AG08396 (cell line): ENCODE measurements at places on chromosomes 16 and 17.

GRCh38 chr16:88460496-88461330, 7.6 kb downstream of the ZFPM1 start:
- no peak for DNase-seq

DNA sequence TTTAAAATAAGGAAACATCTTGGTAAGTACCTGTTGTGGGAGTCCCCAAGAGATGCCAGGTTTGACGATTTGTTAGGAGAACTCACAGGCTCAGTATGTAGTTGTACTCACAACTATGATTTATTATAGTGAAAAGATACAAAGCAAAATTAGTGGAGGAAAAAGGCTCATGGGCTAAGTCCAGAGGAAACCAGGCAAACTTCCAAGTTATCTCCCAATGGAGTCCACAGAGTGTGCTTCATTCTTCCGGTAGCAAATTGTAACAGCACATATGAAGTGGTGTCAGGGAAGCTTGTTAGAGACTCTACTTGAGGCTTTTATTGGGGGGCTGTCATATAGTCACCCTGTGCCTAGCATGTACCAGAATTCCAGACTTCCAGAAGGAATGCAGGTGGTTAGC, 2.3 kb downstream of the DDX19A start:
- no peak for DNase-seq

DNA sequence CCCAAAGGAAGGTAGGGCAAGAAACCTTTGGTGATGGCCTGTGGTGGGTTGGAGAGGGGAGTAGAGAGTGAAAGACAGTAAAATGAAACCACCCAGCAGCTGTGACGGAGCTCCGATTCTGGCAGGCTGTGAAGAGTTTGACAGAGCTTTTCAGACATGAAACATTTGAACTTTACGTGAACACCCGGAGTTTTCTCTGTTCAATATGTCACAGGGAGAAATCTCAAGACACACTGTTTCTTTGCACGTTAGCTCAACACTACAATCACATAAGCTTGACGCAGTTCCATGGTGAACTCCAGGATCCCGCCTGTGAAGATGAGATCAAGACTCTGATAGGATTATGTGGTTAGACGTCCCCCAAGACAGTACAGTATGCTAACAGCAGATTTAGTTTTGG, 79.6 kb upstream of the CDH11 start:
- DNase-seq, result no peak

DNA sequence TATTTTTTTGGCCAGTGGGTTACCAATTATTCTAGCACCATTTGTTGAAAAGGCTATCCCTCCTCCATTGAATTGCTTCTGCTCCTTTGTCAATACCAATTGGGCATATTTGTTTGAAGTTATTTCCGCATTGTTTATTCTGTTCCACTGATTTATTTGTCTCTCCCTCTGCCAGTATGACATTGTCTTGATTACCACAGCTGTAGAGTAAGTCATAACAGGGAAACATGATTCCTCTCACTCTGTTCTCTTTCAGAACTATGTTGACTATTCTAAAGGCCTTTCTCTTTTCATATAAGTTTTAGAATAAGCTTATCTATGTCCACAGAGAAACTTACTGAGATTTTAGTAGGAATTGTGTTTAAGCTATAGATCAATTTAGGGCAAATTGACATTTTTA, 94.3 kb downstream of the MAP2K6 start:
- no peak for DNase-seq

DNA sequence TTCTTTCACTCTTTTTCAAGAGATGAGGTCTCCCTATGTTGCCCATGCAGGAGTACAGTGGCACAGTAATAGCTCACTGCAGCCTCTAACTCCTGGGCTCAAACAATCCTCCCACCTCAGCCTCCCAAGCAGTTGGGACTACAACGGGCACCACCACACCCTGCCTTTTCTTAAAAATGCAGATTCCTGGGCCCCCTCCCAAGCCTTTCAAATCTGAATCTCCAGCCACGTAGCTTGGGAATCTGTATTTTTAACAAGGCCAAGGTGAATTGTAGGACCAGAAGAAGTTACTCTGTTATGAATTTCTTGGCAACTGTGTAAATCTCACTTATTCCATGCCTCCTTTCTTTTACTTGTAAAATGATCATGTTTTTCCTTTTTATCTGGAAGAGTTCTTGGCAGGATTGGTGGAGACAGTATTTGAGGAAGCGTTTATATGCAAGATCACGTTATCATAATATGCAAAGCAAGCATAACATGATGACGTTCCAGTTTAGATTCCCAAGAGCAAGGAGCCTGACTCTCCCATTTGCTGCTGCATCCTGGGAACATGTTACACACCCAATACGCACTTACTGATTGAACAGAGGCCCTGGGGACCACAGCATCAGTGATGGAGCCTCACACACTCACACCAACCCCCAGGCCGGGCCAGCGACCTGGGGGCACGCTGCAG, 44.5 kb downstream of the LITAF start:
- DNase-seq, result no peak

DNA sequence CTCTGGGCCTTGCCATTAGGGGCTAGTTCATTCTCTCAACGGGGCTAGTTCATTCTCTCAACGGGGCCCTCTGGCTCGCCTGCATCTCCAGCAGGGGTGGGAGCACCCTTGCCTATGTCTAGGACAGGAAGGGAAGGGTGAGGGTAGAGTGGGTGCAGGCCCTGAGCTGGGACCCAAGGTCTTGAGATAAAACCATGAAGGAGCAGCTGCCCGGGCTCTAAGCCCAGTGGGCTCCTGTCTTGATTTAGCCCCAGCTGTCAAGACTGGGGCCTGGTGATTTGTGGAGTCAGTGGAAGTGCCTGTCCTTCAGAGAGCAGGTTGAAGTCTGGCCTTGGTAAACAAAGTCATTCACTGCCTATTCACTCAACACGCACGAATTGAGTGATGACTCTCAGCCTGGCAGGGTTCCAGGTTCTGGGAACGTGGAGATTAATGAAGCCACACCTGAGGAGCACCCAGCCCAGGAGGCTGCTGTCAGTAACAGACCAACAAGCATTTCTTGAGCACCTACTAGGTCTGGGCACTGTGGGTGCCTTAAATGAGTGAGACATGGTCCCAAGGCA, 35.4 kb downstream of the WNT3 start:
- DNase-seq, result no peak

GRCh38 chr17:81741594-81742452, 29.7 kb downstream of the SLC25A10 start:
- DNase-seq, result no peak

DNA sequence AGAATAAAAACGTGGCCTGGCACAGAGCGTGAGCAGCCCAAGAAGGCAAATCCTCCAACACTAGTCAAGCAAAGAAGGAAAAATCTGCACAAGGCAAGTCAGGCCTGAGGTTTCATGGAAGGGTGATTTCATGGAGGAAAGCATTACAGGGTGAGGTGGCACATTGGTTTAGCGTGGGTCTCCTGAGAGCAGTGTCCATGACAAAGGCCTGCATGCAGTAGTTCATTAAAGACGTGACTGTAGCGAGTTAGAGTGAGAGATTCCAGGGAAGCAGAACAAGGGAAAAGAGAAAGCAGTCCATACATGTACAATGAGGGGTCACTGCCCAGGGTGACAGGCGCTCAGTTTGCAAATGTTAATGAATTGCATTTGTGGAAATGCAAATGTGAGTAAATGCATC, 285.0 kb upstream of the ERCC4 start:
- DNase-seq, result no peak

GRCh38 chr17:3956327-3956957, 7.8 kb downstream of the ATP2A3 start:
- no peak for DNase-seq
